ENCODE measurements at places on chromosomes 3 and 15.

GRCh38 chr3:127959873-127960272 lies 44.8 kb downstream of the KBTBD12 start:
- no peak for DNase-seq

DNA sequence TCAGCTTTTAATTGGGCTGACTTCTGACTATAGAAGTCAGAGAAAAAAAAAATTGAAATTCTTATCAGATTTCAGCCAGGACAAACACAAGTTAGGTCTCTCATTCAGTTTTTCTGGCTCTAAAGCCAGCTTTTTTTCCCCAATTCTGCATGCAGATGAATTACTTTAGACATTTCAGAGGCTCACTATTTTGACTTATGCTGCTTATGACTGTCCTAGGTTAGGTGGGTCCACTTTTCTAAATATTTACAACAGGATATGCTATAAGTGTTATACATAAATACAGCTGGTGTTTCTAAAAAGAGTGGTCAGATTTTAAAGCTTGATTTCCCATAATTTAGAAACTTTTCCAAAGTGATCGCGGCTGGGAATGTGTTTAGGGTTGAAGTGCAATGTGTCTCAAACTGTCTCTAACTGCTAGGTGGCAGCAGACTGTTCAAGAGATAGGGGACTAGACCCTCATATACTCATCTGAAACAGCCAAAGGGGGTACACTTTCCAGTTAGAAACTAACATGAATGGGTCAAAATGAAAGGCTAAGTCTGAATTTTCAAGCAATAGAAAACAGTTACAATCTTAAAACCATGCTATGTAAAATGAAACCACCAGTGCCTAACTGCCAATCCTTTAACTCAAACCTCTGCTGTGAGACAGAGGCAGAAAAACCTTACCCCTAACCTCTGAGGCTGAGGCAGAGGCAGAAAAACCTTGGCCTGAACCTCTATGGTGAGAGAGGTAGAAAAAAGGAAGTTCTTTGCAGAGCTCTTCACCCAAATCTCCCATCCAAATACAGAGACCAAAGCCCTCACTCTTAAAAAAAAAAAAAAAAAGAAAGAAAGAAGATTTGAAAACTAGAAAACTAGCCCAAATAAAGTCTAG lies 596.0 kb downstream of the NTRK3 start:
- DNase-seq, result no peak

- no peak for DNase-seq
Observed at GRCh38 chr3:147921051-147921450, 511.9 kb downstream of the ZIC1 start.

DNA sequence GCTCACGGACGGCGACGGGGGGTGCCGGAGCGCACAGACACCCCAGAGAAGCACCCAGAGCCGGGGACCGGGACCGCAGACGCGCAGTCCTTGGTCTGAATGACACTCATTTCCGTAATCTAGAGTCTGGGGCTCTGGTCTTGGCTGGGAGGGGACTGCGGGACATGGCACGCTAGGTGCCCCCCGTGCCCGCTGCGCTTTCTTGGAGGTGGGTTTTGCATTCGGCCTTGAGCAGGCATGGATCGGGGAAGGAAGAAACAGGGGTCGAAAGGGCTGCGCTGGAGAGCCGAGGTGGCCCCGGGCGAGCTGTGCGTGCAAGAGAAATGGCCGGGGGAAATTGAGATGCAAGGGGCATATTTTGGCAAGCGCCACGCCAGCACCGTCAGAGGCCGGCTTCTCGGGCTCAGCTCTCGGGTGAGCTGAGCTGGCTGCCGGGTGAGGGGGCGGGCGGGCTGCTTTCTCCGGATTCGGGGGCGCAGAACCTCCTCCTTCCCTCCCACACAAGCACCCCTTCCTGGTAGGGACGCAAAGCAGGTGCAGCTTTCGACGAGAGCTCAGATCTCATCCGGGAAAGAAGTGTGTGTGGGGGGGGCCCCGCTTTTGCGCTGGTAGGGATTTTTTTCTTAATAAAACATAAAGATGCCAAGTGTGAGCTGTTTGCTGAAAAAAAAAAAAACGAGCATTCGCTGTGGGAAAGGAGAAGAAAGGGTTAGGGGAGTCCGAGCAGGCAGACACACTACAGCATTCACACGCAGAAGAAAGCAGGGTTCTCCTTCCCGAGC lies 963 bp upstream of the NTRK3 start:
- DNase-seq, result no peak

DNA sequence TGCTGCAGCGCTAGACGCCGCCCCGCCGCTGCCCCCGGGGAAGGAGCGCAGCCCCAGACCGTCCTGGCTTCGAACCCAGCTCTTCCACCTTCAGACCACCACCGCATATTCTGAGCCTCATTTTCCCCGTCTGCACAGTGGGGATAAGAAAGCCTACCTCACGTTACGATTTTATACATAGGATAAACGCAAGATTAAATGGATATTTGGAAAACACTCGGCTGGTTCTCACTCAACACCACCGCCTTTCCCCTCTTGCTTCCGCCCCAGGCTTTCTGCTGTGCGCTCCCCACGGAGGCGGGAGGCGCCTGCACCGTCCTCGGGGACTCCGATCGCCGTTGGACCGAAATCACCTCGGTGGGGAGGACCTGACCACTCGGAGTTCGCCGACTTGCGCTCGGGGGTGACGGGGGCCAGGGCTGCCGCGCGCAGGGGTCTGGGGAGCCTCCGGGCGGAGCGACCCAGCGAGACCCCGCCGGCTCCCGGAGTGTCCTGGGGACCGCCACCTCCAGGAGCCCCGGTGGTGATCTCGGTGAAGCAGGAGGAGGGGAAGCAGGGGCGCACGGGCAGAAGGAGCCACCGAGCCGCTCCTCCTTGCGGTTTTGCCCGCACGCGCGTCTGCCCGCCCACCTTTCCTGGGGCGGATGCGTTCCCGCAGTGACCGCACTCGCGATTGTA lies 4.0 kb downstream of the FBXL22 start:
- DNase-seq, result no peak

- no peak for DNase-seq
Observed at GRCh38 chr3:4271834-4272233, 31.3 kb upstream of the SETMAR start.

GRCh38 chr3:144652573-144652972 lies 681.0 kb downstream of the DIPK2A start:
- DNase-seq, result no peak

GRCh38 chr15:26690778-26691177 lies 82.1 kb downstream of the GABRB3 start:
- DNase-seq, result no peak

DNA sequence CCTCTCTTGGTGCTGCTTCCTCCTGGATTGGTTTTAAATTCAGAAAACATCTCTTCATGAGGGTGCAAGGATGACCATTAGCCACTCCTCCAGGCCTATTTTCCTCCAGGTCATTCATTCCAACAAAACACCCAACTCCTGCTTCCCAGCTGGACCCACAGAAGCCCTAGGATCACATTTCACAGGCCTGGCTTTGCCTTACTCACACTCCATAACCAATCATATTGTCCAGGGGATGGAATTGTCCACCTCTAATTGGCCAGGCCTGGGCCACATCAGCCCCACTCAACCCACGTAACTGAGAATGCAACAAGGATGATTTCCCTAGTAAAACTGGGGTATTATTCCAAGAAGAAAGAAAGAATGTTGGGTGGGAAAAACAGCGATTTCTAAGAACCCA lies 616.7 kb upstream of the SUCLG2 start:
- no peak for DNase-seq

- no peak for DNase-seq
Observed at GRCh38 chr15:75228787-75229186, 27.1 kb downstream of the C15orf39 start.

- no peak for DNase-seq
Observed at GRCh38 chr15:77327168-77327567, 92.7 kb downstream of the PEAK1 start.

DNA sequence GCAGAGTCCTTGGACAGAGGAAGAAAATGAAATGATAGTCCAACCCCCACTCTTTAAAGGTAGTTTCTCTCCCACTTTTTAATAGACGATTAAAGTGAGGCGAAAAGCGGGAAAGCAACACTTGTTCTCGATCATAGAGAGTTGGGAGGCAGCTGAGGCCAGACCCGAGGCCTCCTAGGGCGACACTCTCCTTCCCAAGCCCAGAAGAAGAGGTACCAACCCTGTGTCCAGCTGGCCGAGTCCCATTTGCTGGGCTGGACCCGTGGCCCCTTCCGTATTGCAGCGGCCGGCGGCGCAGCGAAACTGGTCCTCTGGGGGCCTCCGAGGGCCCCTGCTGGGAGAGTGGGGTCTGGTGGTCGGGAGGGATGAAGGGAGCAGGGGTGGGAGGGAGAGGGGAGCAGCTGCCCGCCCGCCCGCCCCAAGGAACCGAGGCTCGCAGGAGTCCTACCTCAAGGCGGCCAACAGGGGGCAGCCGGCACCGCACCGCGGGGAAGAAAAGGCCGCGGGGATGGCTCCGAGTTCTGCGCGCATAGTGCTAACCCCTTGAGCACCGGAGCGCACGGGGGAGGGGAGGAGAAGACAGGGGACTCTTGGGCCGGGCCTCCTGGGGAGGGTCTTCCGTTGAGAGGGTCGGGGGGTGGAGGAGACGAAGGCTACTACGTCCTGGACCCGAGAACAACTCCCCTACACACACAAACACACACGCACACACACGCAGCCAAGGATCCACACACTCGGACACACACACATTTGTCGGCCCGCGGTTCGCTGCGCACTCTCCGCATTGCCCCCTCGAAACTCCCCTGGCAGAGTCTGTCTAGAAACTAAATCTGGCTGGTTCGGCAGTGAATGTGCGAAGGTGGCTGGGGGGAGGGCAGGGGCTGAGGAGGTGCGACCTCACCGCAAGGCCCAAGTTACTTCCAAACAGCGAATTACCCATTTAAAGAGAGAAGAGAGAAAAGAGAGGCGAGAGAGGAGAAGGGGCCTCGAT lies 2.0 kb downstream of the WNT5A start:
- no peak for DNase-seq

DNA sequence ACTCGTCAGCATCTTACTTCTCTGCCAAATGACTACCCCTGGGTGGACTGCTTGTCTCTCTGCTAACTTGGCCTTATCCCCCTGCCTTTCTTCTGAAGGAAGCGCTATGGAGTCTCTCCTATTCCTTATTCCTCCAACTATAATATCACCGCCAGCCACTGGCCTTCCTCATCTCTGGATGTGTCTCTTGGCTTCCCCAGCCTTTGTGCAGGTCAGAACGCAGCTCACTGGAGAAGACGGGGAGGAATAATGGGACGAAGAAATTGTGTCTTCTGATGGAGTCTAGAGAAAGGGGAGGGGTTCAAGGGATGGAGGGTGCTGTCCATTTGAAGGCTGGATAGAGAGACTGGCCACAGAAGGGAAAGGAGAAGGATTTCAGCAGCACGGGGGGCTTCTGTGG lies 16.9 kb downstream of the ITGA11 start:
- no peak for DNase-seq

DNA sequence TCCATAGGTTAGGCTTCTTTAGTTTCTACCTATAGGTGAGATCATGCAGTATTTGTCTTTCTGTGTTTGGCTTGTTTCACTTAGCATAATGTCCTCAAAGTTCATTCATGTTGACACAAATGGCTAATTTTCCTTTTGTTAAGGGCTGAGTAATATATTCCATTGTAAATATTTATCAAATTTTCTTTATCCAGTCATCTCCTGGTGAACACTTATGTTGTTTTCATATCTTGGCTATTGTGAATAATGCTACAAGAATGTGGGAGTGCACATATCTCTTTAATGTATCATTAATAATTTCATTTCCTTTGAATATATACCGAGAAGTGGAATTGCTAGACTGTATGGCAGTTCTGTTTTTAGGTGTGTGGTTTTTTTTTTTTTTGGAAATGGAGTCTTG lies 250.9 kb upstream of the SEMA6D start:
- peak; percentile 72 for DNase-seq

GRCh38 chr3:61913701-61914100 lies 352.3 kb downstream of the PTPRG start:
- DNase-seq, result no peak

DNA sequence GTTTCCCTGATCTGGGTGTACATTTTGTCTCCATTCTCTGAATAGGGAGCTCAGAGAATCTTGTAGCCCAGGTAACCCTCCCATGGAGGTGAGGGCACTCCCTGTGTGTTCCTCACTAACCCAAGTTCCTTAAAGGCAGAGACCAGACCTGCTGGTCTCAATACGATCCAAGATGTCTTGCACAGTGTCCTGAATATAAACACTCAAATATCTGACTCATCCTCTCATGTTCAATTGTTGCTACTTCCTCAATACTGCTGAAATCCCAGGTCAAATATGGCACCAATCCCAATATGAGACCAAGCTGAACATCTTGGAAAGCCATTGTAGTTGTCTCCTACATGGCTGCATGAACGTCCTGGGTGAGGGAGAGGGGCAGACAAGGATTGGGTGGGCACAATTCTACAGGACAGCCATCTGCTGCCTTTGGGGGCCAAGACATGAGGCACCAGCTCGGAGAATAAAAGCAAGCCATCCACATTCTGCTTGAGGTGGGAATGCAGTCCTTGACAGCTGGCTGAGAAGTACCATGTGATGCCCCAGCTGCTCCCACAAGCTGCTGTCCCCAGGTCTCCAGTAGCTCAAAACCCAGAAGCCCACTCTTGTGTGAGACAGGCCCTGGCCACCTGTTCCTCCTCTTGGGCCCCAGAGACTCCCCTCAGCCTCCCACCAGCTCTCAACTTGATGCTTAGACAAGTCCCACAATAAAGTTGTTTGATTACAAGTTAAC lies 18.2 kb downstream of the TBC1D2B start:
- no peak for DNase-seq

DNA sequence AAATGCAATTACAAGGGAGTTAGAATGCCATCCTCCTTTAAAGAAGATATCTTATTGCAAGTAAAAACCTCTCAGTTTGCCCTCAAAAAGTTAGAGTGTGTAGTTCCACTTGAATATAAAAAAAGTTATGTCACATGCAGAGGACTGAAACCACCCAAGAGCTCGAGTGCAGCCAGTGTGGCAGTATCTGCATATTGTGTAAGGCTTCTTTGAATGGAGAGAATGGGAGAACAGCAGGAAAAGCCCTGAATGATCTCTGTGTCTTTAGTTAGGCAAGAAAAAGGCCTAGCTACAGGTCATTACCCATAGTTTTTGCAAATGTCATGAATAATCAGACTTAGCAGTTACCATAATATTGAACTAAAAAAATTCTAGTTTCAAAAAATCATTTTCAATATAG lies 13.9 kb upstream of the TEX9 start:
- no peak for DNase-seq

GRCh38 chr15:83850015-83850414 lies 196.1 kb downstream of the ADAMTSL3 start:
- DNase-seq, result no peak

DNA sequence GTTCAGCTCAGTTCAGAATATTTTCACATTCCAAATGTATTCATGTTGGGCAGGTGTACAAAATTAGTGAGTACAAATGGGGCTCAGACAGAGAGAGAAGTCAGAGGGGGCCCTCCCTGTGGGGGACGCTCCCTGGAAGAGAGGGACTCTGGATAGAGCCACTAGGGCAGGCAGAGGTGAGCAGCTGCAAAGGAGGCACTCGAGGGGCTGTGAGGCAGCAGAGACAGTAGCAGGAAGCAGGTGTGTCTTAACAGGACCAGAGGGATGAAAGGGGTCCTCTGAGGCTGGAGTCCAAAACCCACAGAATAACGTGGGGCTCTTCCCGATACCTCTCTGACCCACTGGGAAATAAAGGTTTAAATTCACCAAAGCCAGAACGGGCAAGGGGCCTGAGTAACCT lies 127.1 kb downstream of the MEGF11 start:
- no peak for DNase-seq

Measured in pulmonary artery endothelial cell (primary cell).